ENCODE measurements at places on chromosomes 6 and 20.

DNA sequence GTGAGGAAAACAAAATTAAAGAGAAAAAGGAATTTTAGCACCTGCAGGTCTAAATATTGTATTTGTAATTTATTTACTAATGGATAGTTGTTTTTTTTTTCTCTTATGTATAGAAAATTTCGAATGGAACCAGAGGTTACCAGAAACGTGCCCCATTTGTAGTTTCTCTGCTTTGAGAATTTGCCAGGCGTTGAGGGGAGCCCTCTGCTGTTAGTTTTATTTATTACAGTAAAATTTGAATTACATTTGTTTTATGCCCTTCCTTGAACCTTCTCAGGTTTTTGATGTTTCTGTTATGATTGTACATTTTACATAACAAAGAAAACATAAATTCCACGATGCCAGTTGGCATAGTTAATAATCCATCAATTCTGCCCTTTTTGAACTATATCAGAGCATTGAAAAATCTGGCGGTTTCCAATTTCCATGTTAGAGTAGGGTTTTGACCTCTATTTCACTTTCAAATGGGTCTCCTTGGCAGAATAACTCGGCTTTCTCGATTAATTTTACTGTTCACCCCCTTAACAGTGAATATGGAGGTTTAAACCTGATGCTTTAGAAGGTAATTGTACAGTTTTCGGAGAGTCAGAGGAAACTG, 35.1 kb upstream of the RFPL4B start:
- DNase-seq = no peak

GRCh38 chr20:63212792-63213191, 3.1 kb downstream of the YTHDF1 start:
- DNase-seq = no peak

DNA sequence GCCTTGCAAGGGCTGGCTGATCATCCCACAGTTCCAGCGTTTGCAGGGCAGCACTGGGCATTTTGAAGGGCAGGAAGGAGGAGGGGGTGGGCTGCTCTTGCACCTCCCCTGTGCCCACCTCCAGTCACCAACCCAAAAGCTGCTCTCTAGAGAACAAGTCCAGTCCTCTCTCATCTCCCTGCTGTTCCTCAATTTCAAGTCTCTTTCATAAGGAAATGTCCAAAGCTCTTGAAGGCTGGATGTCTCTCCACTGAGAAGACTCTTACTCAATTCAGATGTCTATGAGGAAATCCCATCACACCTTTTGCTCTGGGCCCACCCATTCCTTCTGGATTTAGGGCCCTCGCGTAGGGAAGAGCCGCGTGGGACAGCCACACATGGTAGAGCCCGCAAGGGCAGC, 31.7 kb downstream of the WRNIP1 start:
- no peak for DNase-seq

DNA sequence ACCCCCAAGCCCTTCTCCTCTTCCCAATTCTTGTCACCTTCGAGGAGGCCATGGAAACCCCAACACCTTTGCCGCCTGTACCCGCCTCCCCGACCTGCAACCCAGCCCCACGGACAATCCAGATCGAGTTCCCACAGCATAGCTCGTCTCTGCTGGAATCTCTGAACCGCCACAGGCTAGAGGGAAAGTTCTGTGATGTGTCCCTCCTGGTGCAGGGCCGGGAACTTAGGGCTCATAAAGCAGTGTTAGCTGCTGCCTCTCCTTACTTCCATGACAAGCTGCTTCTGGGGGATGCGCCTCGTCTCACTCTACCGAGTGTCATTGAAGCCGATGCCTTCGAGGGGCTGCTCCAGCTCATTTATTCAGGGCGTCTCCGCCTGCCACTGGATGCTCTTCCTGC, 675 bp downstream of the ZBTB9 start:
- no peak for DNase-seq
